Activated CD8-positive, alpha-beta memory T cell treated with anti-CD3 and anti-CD28 coated beads for 1 hour (primary cell): ENCODE measurements at places on chromosomes 2 and 18.

- DNase-seq: no peak
Measured at GRCh38 chr2:74373985-74374384, 6.1 kb downstream of the DCTN1 start.

DNA sequence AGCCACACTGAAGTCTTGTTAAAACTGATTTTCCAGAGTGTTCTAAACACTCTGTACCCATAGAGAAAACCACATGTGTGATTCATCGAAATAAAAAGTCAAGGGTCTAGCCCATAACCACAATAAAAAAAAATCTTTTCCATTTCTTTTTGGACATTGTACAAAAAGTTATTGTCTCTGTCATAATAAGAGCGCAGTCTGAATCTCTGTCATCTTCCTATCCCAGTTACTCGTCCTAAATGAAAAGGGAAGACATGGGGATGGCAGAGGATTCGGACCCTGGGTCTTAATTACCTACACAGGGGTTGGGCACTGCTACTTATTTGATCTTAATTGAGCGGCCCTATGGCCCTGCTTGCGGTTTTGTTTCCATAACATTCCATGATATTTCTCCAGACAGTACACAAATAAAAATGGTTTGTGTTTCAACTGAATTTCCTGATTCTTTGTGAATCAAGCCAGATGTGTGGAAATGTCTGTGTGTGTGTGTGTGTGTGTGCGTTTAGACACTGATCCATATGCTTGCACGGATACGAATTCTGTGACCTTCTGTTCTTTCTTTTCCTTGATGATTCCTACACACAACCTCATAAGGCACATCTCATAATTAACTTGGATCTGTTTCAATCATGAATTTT is 133.4 kb upstream of the SPATS2L start:
- no peak for DNase-seq

DNA sequence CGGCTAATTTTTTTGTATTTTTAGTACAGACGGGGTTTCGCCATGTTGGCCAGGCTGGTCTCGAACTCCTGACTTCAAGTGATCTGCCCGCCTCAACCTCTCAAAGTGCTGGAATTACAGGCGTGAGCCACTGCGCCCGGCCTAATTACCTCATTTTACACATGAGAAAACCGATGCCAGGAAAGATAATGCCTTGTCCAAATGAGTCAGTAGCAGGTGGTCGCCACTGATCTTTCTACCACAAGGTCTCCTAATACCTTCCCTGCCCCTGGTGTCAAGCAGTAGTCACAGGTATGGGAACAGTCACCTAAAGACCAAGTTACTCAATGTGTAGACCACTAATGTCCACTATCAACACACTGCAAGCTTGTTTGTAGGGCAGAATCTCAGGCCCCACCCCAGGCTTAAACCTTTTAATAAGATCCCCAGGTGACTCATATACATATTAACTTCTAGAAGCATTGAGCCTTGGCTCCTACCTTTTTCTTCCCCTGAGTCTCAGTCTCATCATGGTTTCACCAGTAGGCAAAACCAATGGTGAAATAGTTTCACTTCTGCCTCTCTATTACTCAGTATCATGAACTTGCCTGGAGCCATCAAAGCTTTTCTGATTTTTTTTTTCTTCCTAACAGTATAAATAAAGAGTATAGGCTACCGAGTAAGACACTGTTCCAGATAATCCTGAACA is 6.9 kb upstream of the EPB41L5 start:
- DNase-seq: no peak

DNA sequence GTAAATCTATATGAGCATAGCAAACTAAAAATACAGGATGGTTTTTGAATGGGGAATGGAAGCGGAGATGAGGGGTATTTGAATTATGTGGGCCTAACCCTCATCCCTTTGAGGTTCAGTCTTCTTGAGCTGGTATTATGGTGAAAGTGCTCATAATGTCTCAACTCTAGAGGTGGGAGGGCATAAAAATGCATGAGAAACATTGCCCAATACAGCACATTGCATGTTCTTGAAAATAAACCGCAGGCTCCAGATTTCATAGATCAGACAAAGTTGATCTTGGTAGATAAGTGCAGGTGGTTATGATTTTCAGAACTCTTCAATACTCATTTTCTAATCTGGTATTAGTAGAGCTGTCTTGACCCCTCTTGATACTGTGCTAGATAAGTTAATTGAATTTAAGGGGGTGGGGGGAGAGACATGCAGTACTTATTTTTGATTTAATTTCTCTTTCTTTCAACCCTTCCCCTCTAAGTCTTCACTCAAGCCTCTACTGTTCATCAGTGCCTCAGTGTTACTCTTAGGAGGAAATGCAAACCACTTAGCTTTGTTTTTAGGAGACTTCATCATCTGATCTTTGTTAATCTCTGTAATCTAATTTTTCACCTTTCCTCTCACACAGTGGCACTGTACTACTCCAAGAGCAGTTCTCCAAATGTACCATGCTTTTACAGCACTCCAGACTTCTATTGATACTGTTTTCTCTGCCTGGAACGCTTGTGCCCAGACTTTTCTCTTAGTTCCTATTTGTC is 22.2 kb downstream of the XRCC5 start:
- no peak for DNase-seq

GRCh38 chr18:74420926-74421325 is 36.2 kb downstream of the DIPK1C start:
- no peak for DNase-seq

- no peak for DNase-seq
Measured at GRCh38 chr2:132646540-132647108, 23.4 kb downstream of the LYPD1 start.

DNA sequence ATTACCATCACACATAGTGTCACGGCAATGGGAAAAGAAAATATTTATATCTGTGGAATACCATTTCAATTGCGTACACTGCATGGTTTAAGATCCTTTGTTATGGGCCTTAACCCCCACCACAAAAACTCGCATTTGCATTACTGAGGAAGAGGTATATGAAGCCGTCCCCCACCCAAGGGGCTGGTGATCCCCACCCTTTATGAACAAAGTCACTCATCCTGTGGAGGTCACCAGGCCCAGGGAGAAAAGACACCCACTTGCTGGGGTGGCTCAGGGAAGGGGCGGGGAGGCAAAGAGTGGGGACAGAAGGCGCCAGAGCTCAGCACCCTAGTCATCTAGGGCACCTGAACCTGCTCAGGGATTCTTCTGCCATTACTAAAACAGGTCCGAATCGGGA is 133.8 kb downstream of the ZNF516 start:
- no peak for DNase-seq

- DNase-seq: no peak
Measured at GRCh38 chr2:196365145-196365544, 193.8 kb upstream of the STK17B start.

DNA sequence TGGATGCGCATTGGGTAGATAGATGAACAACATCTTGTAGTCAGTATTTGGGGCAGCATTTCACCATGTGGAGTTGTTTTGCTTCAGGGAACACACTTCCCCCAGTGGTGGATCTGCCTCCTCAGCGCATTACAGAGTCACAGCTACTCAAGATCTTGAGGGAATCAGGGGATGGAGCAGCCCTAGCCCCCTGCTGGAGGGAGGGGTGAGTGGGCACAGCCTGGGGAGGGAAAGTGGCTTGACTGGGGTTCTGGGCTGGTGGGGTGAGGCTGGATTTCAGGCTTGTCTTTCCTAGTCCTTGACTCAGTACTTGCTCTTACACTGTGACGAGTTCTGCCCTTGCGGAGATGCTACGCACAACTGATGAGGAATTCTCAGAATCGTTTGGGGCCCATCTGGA is 271.0 kb upstream of the HS6ST1 start:
- DNase-seq: no peak

DNA sequence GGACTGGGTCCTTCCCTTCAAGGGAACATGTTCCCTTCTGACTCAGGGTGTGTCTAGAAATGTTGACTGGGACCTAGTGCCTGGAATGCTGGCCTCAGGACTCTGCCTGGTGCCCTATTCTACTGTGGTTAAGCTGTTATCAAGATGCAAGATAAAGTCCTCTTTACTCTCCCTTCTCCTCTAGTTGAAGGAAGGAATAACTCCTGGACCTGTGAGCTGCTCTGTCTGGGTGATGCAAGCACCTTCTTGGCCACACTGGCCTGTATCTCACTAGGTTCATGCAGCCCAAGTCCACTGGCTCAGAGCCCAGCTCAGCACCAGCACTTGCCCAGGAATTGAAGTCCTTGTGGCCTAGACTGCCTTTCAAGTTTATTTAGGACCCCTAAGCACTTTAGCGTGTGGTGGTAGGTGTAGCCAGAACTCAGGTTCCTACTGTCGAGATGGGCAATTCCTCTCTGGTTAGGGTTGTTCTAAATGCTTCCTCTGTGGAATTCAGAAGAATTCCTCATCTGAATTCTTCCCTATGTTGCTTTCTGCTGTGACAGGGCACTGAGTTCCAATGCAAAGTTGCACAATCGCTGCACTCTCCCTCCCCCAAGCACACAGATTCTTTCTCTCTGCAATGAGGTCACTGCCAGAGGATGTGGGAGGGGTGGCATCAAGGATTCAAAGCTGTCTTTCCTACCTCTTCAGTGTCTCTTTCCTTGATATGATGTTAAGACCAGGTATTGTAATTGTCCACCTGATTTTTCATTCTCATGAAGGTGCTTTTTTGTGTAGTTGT is 54.7 kb downstream of the VWC2L start:
- DNase-seq: no peak

GRCh38 chr2:224126003-224126402 is 86.9 kb upstream of the SERPINE2 start:
- no peak for DNase-seq

GRCh38 chr18:43883886-43884285 is 606.6 kb upstream of the SYT4 start:
- DNase-seq: no peak

GRCh38 chr2:236861196-236861875 is 224.4 kb upstream of the COPS8 start:
- DNase-seq: no peak

GRCh38 chr2:67895227-67895941 is 167.4 kb downstream of the C1D start:
- DNase-seq: no peak

- DNase-seq: no peak
Measured at GRCh38 chr18:23812546-23813440, 123.5 kb downstream of the LAMA3 start.

GRCh38 chr2:38474715-38475566 is 97.9 kb upstream of the ATL2 start:
- DNase-seq: no peak

GRCh38 chr2:50863218-50863617 is 168.7 kb downstream of the NRXN1 start:
- no peak for DNase-seq

GRCh38 chr18:63155910-63156773 is 163.4 kb downstream of the BCL2 start:
- DNase-seq: no peak
